SK-N-DZ (cell line): ENCODE measurements at places on chromosomes 1 and 21.

DNA sequence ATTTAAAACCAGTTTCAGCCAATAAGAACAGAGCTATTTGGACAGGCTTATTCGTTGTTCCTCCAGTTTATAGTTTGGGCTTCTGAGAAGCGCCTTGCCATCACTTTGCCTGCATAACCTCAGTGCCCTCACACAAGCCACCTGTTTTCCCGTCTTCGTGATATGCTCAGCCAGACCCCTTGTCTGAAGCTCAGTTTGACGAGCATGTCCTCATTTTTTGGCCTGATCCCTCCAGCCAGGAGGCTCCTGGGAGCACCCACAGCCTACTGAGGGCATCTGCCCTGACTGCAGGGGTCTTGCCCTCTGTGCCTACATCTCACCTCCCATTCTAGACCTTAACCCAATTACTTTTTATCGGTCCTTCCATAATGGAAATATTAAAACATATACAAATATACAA is 95.3 kb downstream of the ADARB1 start:
- DNase-seq, result no peak

GRCh38 chr1:205350691-205351141 is 6.0 kb downstream of the KLHDC8A start:
- peak; percentile 45 for DNase-seq

- no peak for DNase-seq
These were observed 11.8 kb upstream of the ATF3 start for GRCh38 chr1:212596798-212597197.

DNA sequence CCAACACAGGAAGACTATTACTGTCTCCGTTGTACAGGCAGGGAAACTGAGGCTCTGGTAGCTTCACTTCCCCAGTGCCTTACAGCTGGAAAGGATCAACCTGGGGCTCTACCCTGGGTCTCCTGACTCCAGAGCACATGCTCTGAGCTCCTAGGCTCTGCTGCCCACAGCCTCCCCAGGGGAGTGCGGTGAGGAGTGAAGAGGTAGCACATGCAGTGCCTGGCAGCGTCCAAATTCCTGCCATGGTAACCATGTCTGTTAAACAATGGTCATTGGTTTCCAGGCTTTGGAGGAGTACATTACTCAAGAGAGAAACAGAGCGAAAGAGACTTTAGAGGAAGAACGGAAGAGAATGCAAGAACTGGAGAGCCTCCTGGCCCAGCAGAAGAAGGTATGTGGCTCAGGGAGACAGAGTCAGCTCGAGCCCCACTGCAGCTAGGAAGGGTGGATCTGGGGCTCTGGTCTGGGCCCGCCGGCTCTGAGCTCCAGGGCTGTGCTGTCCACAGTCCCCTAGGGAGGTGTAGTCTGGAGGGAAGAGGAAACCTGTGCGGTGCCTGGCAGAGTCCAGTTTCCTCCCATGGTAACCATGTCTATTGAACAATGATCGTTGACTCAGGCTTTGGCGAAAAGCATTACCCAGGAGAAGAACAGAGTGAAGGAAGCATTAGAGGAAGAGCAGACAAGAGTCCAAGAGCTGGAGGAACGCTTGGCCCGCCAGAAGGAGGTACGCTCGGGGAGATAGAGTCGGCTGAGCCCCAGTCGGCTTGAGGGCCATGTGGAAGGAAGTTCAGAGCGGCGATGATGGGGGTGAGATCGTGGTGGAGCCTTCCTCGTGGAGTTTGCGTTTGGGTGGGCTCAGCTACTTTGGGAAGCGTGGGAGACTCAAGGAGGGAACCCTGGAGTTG is 64.6 kb upstream of the EFHD2 start:
- no peak for DNase-seq

DNA sequence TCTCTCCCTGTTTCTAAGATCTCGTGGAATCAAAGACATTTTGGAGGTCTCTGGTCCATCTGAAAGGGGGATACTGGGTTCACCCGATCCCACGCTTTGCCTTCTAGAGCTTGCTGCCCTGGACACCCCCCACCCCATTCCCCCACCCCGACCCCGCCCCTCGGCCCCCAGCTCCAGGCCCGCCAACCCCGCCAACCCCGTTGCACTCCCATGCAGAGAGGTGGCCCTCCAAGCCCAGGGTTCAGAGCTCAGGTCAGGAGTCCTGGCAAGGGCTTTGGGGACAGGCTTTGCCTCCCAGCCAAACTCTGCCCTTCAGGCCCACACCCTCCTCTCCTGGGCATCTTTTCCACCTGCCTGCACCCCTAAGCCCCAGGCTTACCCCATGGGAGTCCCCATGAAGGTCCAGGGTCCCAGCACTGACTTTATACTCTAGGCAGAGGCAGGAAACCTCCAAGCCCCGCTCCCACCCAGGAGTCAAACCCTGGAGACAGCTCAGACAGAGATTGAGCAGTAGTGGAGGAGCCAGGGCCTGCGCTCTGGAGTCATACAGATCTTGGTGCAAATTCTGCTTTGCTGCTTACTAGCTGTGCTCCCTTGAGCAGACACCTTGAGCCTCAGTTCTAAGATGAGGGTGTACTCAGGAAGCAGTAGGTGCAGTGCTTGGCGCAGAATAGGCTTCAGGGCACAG is 155.9 kb downstream of the FOXD2 start:
- DNase-seq, result no peak

GRCh38 chr1:53141487-53142055 is 867 bp downstream of the SLC1A7 start:
- no peak for DNase-seq

- no peak for DNase-seq
These were observed 169.1 kb downstream of the C1orf21 start for GRCh38 chr1:184555665-184556641.

- DNase-seq, result no peak
These were observed 225.3 kb upstream of the B3GALT2 start for GRCh38 chr1:193411714-193412113.

GRCh38 chr1:23923592-23924499 is 10.7 kb upstream of the CNR2 start:
- no peak for DNase-seq

DNA sequence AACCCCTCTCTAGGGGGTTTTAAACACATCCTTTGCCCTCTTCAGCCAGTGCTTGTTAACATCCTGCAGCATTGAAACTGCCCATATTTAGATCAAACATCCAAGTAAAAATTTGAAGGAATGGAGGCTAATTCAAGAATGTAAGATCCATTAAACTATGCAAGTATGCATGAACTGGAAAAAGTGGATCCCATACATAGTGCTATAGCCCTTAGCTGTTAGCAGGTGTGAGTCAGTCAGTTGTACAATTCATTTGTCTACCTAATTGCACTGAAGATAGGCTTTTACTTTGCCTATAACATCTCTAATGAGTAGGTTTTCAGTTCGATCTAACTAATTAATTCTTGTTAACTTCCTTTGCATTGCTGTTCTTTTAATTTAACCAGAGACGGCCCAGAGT is 270.9 kb downstream of the LMO4 start:
- no peak for DNase-seq

DNA sequence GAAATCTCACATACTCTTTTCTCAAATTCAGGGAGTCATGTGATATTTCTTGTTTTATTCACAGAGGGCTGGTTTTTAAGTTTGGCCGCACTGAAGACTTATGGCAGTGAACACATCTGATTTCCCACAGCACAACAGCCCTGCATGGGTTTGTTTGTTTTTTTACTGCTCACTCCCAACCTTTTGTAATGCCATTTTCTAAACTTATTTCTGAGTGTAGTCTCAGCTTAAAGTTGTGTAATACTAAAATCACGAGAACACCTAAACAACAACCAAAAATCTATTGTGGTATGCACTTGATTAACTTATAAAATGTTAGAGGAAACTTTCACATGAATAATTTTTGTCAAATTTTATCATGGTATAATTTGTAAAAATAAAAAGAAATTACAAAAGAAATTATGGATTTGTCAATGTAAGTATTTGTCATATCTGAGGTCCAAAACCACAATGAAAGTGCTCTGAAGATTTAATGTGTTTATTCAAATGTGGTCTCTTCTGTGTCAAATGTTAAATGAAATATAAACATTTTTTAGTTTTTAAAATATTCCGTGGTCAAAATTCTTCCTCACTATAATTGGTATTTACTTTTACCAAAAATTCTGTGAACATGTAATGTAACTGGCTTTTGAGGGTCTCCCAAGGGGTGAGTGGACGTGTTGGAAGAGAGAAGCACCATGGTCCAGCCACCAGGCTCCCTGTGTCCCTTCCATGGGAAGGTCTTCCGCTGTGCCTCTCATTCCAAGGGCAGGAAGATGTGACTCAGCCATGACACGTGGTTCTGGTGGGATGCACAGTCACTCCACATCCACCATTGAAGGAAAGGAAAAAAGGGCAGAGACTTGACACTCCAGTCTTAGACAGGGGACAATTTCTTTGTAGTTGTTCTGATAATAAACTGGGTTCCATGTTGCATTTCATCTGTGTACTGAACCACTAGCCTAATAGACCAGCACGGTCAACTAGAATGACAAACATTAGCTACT is 22.8 kb downstream of the TMEM50A start:
- no peak for DNase-seq

GRCh38 chr1:119895102-119895501 is 1.2 kb downstream of the ADAM30 start:
- DNase-seq, result no peak

- DNase-seq, result no peak
These were observed 32.2 kb upstream of the CD1D start for GRCh38 chr1:158148468-158148867.

DNA sequence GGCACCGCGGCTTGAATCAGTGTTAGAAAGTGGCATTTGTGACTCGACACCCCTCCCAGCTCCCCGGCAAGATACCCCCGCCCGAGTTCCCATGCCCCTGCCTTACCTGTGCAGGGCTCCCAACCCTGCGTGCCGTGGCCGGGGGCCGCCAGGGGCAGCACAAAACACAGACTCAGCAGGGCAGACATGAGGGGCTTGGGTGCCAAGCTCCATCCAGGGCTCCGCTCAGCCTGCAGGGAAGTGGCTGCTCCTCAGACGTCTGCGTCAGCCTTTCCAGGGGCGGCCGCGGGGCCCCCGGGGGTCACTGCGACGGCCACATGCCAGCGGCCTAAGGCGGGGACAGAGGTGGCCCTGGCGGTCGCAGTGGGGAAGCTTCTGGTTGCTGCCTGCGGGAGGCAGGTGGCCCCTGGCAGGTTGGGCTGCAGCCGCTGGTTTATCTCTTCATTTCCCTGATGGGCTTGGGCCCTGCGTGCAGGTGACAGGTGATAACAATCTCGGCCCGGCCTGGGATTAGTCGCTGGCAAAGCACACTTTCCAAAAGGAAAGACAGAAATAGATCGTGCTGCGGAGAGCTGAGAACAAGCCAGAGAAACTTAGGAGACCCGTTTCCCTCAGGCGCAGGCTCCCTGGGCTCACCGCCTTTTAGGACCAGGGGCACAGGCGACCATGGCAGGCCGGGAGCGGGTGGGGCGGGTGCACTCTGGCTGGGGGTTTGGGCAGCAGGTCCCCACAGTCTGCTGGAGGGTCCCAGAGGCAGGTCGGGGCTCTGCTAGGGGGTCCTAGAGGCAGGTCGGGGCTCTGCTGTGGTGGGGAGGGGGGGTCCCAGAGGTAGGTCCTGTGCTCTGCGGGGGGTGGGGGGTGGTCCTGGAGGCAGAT is at the start of gene TSPEAR:
TSS of gene TSPEAR (minus strand) at position 246 of the 876 bp plus-strand sequence. CDS start at position 188, 58 bp downstream.
- peak; percentile 32 for DNase-seq

DNA sequence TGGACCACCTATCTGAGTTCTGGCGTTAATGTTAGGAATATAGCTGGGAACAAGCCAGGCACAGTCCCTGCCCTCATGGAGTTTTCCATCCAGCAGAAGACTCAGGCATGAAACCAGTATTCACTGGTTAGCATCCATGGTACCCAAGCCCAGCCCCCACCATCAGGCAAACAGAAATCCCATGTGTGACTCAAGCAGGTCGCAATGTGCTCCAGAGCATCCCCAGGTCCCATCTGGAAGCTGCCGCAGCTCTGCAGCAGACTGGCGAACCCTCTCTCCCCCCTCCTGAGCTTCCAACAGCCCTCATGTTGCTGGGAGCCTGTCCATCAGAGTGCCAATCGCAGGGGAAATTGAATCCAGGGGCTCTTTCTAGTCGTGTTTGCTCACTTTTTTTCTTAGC is 174.2 kb downstream of the RRAGC start:
- no peak for DNase-seq

- DNase-seq, result no peak
These were observed 29.6 kb downstream of the CFAP74 start for GRCh38 chr1:1973716-1974642.

GRCh38 chr1:110151175-110151669 is 928 bp downstream of the SLC6A17 start:
- DNase-seq, result no peak

GRCh38 chr1:40838980-40839942 is 22.9 kb downstream of the CITED4 start:
- DNase-seq, result no peak

DNA sequence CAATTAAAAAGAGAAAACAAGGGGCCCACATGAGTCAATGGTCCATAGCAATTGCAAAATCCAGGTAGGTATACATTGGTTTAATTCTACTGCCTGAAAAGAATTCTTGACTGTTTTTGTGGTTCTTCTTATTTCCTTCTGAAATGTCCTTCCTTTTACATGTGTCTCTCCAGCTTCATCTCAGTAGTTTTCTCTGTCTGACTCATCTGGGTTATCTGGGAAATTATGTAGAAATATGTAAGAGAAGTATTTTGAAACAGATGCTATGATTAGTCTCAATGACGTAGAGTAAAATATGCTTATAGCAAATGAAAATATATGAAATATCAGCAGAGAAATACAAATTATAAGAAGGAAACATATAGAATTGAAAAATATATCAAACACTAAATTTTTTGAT is 953.2 kb downstream of the BRINP3 start:
- DNase-seq, result no peak

DNA sequence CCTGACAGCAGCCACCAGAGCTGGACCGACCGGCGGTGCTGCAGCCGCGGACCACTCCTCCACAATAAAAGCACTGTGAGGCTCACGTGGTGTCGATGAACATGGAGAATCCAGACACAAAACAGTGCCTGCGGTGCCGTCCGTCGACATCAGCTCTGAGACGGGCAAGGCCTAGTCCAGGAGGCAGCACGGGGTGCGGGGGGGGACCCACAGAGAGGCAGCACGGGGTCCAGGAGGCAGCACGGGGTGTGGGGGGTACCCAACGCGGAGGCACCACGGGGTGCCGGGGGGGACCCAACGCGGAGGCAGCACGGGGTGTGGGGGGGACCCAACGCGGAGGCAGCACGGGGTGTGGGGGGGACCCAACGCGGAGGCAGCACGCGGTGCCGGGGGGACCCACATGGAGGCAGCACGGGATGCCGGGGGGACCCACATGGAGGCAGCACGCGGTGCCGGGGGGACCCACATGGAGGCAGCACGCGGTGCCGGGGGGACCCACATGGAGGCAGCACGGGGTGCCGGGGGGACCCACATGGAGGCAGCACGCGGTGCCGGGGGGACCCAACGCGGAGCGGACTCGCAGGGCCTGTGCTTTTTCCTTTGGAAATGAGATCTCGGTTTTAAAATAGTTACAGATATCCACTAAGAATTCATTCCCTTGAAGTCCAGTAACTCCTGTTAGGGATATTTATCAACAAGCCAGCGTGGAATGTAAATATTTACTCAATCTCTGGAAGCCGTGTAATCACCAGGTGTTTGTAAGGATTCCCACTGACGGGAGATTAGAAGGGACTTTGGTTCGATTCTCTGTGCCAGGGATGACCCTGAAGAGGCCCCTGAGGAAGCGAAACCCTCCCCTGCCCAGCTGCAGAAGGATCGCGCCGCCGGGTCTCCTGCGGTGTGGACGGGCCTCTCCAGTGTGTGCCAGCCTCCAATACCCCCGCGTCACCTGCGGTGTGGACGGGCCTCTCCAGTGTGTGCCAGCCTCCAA is 52.1 kb downstream of the COL6A1 start:
- no peak for DNase-seq
